A673 (cell line): ENCODE measurements at places on chromosomes 13 and 19. TPM values are rescaled to one million over a fixed set of nuclear protein-coding genes. Genes with fewer than 3 reads are reported as not detected.
A peak's percentile ranks its signal among the peaks of the same experiment; 100 is the strongest.

The KASH5 gene
- total RNA-seq, result 0.37 TPM in 1 of 2 replicates, not detected in the other

The PALM3 gene
- 18.5 and 21.8 TPM in 2 replicates for total RNA-seq

The LHB gene
- not detected in 2 replicates for total RNA-seq

DNA sequence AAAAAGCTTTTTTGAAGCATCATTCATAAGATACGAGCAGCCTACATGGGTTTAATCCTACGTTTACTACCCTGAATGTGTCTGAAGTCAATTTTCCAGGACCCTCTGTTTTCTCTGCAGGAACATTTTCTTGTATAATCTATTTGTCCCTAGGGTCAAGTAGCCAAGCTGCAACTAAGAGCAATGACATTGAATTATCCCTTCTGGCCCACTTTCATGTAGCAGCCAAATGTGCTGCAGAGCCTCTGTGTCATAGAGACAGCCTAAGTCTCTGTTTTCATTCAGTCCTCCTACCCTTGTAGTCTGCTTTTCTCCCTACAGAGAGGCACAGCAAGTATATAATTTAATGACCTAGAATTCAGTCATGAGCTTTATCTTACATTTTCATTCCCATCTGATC lies 82.1 kb downstream of the ZAR1L start:
- DNase-seq, result no peak

The ZNF550 gene
- 9.6 and 11.5 TPM in 2 replicates for total RNA-seq

DNA sequence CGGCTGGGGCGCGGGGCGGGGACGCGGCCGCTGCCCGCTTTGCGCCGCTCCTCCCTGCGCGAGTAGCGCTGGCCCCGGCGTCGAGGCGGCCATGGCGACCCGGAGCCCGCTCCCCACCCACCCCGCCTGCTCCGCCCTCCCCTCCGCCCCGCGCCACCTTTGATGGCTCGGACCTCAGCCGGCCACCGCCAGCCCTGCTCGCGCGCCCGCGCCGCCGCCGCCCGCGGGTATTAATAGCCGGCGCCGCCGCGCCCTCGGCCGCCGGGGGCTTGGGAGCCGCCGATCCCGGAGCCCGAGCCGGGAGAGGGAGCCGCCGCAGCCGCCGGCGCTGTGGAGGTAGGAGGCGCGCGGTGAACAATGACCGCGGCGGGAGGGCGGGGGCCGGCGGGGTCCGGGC lies 261 bp downstream of the FARP1 start:
- peak; percentile 29 for DNase-seq

The ZNF506 gene
- total RNA-seq, result 13.7 and 14.7 TPM in 2 replicates
